ENCODE measurements at places on chromosomes 11 and 22.

DNA sequence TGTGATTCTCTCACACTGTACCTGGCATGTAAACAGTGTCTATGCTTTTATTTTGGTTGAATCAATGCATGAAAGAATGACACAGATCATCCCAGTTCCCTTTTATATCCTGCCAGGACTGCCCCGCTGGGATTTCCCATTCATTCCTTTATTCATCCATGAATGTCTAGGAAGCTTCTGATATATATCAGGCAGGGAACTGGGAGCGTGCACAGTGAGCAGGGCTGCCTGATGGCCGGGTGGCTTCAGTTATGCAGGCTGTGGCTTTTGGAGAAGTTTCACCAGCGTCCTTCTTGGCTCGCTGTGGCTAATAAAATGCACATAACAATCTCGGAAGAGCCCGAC lies 789.0 kb downstream of the TBC1D22A start:
- DNase-seq: no peak

DNA sequence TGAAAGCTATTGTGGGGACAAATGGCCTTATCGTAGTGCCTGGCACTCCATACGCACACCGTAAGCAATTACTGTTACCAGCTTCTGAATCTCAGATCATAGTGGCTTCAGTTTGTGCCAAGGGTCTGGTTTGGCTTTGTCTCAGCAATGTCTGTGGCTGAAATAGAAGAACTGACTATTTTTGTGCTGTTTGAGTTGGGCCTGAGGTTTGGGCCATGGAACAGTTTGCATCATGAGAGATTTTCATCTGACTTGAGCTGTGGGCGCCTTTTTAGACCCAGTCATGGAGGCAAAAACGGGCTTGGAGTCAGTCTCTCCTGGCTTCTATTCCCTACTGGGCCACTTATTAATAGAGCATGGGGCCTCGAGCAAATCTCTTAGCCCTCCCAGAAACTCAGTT lies 121.1 kb upstream of the CRYBB3 start:
- no peak for DNase-seq

DNA sequence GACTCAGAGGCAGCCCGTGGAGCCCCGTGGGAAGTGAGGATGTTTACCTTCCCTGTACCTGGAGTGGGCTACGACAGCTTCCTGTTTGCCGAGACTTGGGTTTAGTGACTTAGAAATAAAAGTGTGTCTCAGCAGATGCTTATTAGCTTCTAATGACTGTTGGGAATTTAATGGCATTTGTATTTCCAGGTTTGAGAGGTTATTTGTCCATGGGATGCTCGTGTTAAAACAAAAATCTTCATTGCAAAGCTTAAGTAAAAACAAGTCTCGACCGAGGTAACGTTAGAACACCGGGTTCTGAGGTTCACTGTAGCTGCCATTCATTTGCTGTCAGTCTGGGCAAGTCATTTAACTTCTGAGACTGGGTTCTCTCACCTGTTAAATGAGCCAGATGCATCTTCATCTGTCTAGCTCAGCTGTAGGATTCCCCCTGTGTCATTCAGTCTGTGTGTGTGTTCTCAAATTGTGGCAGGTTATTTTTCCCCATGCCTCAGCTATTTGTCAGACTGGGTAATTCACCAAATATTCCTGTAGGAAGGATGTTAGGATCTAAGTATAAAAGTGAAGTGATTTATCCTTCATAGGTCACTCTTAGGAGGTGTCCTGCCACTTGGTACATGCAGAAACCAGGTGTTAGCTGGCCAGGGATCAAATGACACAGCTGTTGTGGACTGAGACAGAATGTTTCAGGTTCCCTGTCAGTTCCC lies 791 bp downstream of the EI24 start:
- no peak for DNase-seq

- no peak for DNase-seq
Measured at GRCh38 chr22:42641801-42642413, 1.5 kb upstream of the ATP5MGL start.

- no peak for DNase-seq
Measured at GRCh38 chr11:61746442-61747191, 5.8 kb upstream of the MYRF start.

DNA sequence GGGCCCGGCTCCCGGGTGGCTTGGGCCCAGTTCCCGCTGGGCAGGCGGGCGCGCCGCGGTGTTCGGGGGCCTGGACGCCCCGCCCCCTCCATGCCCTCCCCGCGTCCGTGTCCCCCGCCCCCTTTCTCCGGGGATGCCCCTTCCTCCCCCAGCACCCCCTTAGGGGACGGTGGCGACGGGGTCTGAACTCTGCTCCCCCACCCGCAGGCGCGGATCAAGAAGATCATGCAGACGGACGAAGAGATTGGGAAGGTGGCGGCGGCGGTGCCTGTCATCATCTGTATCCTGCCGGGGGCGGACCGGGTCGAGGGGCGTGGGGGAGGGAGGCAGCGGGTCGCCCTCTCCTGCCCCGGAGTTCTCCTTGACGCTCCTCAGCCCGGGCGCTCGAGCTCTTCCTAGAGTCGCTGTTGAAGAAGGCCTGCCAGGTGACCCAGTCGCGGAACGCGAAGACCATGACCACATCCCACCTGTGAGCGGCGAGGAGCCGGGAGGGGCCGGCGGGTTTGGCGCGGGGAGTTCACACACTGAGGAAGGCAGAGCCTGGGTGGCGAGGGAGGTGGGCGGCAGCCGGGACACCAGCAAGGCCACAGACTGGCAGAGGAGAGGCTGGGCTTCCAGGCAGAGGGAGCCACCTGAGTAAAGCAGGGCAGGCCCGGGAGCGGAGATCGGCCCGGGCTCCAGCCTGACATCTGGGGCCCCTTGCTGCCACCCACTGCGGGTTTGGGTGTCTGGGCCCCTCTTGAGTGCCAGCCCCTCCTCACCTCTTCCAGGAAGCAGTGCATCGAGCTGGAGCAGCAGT lies 546 bp downstream of the DRAP1 start:
- DNase-seq: peak; percentile 55

- DNase-seq: peak; percentile 12
Measured at GRCh38 chr11:75263944-75264349, 23.4 kb downstream of the TPBGL start.

- DNase-seq: peak; percentile 93
Measured at GRCh38 chr22:50530877-50531545, 1.2 kb upstream of the TYMP start.

DNA sequence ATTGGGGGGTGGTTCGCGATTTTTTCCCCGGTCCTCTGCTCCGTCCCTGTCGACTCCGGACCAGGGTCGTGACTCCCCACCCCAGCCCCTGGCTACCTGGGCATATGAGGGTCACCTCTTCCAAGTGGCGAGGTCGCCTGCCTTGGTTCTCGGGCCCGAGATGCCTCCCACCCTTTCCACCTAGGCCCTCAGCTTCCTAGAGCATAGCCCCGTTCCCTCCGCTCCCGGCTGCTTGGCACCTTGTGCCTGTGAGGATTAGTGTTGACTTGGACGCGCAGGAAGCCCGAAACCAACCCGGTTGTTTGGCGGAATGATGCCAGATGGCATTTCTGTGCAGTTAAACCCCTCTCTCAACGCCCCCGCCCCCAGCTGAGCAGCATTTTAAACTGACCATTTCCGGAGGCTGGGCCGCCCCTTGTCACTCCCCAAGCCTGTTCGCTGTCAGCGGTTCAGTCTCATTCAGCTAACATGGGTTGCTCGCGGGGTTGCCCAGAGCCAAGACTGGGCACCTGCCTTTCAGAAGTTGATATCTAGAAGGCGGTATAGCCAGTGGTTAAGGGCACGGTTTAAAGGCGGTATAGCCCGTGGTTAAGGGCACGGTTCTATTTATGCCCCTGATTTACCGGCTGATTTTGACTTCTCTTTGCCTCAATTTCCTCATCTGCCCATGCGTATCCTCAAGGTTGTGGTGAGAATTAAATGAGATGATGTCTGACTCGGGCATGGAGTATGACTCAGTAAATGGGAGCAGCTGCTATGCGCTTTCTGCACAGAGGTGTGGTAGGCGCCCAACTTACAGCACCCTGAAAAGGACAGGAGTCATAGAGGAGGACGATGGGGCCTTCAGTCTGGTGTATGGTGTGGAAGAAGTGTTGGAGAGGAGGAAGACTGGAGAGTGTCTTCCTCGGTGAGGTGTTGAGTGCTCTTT lies 639 bp downstream of the INCENP start:
- peak; percentile 41 for DNase-seq

GRCh38 chr11:60869451-60869825 lies 2.1 kb downstream of the ZP1 start:
- DNase-seq: no peak

DNA sequence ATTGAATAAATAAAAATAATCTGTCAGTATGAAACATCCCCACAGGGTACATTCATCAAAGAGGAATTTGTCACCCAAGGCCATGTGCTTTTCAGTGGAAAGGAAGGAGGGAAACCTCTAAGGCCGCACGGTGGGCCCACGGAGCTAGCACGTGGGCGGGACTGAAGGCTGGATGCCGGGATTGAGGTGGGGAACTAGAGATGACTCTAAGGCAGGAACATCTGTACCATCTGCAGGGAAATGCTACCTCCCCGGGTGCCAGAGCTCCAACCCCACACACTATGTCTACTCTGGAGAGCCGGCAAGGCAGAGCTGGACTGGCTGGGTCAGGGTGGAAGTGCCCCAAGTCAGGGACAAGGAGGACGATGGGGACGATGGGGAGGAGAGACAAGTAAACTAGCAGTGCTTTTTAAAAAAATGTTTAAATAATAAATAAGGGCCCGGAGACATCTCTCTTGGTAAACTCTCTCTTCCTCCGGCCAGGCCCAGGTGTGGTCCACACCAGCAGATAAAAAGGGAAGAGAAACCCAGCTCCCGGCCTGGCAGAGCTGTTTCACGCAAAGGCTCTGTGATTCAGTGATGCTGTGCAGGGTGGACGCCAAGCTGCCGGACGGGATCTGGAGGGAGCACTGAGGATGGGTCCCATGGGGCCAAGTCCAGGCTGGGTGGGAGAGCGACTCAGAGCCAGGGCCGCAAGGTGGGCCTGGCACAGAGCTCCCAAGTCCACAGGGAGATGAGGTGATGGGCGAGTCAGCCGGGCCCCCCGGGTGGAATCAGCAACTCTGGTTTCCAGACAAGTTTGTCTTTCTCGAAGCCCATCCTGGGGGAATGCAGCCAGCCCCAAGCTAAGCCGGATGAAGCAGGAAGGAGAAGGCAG lies 5.8 kb downstream of the LIF start:
- no peak for DNase-seq

- no peak for DNase-seq
Measured at GRCh38 chr11:75351541-75351790, at the start of gene ARRB1. Gene ARRB1 (minus strand): TSS chr11:75351661. CDS start chr11:75351607, 54 bp downstream.
